Activated CD8-positive, alpha-beta T cell treated with anti-CD3 and anti-CD28 coated beads, Interleukin-2, amount 10 ng/mL, durations not matched to agents 7 days and 5 days (primary cell): ENCODE measurements at places on chromosomes 6 and 20. TPM values are rescaled to one million over a fixed set of nuclear protein-coding genes. Genes with fewer than 3 reads are reported as not detected.

MTFR2 gene
- total RNA-seq, result 27.9 TPM

EEF1A2 gene
- not detected for total RNA-seq

CAGE1 gene
- 0.18 TPM for total RNA-seq

PRSS16 gene
- total RNA-seq, result 0.81 TPM

GRCh38 chr6:96613291-96613999 is 50.5 kb downstream of the FHL5 start:
- no peak for DNase-seq
- H3K4me1 ChIP-seq, result no peaks in the 10 kb centered on the region
- no peak overlapping the region for H3K27ac ChIP-seq

DNA sequence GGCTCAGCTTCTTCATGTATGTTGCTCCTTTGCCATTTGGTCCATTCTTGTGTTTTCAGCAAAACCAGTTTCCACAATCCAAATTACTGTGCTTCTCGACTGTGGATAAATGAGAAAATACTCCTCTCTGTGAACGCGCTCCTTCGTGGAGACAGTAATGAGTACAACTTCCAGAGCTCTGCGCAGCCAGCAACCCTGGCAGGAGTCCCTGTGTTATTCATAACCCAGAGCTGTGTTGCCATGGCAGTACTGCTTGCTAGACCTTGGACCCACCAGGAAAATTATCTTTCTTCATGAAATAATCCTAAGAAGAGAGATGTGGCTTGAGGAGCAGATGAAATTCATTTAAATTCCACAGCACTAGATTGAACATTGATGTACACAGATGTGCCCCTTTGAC is 73.7 kb downstream of the SLC22A3 start:
- DNase-seq, result no peak
- H3K36me3 ChIP-seq, result no peaks in the 10 kb centered on the region
- H3K27me3 ChIP-seq, result peaks cover 21% of the 10 kb centered on the region
- no peak overlapping the region for H3K4me3 ChIP-seq
- no peak overlapping the region for H3K27ac ChIP-seq
- peaks cover 8% of the 10 kb centered on the region for H3K4me1 ChIP-seq

DNA sequence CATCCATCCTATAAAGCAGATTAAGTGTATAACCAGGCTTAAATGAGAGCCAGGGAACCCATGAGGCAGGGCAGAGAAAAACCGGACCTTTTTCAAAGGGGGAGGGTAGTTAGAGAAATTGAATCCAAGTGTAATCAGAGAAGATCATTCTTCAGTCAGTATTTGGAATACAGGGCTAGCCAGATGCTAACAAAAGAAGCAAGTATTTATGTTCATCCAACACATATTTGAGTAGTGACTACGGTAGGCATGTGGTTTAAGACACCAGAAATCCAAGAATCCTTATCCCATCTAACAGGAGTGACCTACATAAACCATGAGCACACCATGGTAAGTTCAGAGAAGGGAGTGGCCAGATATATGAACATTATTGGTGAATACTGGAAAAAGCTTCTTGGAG is 46.8 kb upstream of the FAM83C start:
- no peak for DNase-seq
- no peak overlapping the region for H3K27ac ChIP-seq
- peaks cover 4% of the 10 kb centered on the region for H3K36me3 ChIP-seq

- H3K4me1 ChIP-seq, result peaks cover 85% of the 10 kb centered on the region
- H3K27me3 ChIP-seq, result no peaks in the 10 kb centered on the region
- H3K27ac ChIP-seq, result peak overlapping the region; percentile 86
- no peak overlapping the region for H3K4me3 ChIP-seq
- DNase-seq, result no peak
- peaks cover 27% of the 10 kb centered on the region for H3K36me3 ChIP-seq
Measured at GRCh38 chr20:32527447-32528055, 57.6 kb downstream of the NOL4L start.

- DNase-seq, result no peak
- no peaks in the 10 kb centered on the region for H3K27me3 ChIP-seq
- H3K36me3 ChIP-seq, result no peaks in the 10 kb centered on the region
- peak overlapping the region; percentile 95 for H3K27ac ChIP-seq
Measured at GRCh38 chr20:62622877-62623487, 19.3 kb upstream of the SLCO4A1 start.

DNA sequence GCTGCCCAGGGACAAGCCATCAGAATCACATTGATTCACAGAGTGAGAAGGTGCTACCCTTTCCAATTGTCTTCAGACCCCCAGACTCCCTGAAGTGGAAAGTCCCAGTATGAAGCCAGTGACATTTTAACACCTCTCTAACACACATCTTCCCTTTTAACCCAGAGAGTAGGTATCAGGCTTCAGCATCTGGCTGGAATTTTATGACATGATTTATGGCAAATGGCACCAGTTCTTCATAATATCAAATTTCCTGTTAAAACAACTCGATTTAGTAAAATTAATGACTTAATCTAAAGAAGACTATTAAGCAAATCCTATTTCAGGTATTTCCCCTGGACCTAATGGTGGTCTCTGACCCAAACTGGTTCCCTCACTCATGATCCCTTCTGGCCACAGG is 25.0 kb downstream of the KCNB1 start:
- no peaks in the 10 kb centered on the region for H3K36me3 ChIP-seq
- no peak overlapping the region for H3K4me3 ChIP-seq
- no peak for DNase-seq
- peaks cover 24% of the 10 kb centered on the region for H3K27me3 ChIP-seq
- no peak overlapping the region for H3K27ac ChIP-seq
- no peaks in the 10 kb centered on the region for H3K4me1 ChIP-seq

DNA sequence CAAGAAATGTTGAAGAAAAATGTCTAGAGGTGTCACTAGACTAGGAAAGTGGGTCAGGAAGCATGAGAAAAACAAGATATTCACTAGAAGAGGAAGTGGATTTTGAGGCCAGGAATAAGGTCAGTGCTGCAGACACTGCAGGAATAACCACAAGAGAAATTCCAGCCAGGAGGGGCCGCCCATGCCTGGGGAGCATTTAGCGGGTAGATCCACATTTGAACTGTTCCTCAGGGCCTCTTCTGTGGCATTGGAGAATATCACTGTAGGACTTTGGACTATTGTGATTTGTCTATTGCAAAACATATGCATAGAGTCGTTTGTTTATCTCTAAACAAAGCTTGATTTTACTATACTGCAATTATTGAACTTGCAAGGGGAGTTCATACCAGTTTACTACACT is 49.6 kb upstream of the CCDC28A start:
- peaks cover 2% of the 10 kb centered on the region for H3K4me1 ChIP-seq
- H3K36me3 ChIP-seq, result no peaks in the 10 kb centered on the region
- DNase-seq, result no peak
- no peak overlapping the region for H3K4me3 ChIP-seq
- H3K27me3 ChIP-seq, result peaks cover 5% of the 10 kb centered on the region
